ENCODE measurements at places on chromosomes 1 and 21.

DNA sequence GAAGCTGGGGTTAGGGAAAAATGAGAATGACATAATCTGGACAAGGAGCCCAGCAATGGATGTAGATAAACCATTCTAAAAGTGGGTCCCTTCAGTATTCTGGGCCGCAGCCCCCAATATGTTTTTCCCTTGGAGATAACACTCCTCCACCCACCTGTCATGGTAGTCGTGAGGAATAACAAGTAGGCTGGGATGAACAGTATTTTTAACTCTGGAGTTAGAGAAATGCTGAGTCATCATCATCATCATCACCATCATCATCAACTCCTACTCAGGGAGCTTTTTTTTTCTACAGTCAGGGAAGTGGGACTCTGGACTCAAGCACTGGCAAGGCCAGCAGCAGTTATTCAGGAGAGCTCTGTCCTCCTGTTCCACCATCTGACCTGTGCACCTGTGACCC, 12.8 kb downstream of the CADM3 start:
- no peak for DNase-seq

- DNase-seq = no peak
These were observed 68.4 kb upstream of the TINAGL1 start for GRCh38 chr1:31507676-31508530.

GRCh38 chr1:228093050-228093906, 9.8 kb downstream of the C1orf35 start:
- DNase-seq = no peak

GRCh38 chr1:98373056-98373455, 288.5 kb upstream of the SNX7 start:
- no peak for DNase-seq

- no peak for DNase-seq
These were observed 74.1 kb upstream of the POU3F1 start for GRCh38 chr1:38120552-38121230.

GRCh38 chr1:210123383-210123782, 109.2 kb upstream of the SERTAD4 start:
- DNase-seq = no peak
